Esophagus squamous epithelium (tissue), 5 donors: ENCODE measurements at places on chromosomes 2 and 18.

DNA sequence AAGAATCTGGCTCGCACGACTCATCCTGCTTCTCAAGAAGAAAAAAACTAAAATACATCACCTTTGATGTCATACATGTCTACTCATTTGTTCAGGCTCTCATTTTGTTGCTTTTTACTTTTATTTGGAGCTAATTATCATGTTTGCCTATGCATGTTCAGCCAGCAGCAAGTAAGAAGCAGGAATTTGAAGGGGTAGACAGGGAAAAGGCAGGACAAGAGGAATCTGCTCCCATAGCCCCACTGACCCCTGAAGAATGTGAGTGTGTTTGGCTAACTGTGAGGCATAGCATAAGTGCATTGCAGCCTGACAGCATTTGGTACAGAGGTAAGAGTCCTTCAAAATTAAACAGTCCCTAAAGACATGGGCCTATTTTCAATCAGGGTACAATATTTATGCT lies 72.7 kb downstream of the NYAP2 start:
- no peak for DNase-seq

- DNase-seq, result no peak
Observed at GRCh38 chr2:149789549-149789948, 202.0 kb upstream of the MMADHC start.

DNA sequence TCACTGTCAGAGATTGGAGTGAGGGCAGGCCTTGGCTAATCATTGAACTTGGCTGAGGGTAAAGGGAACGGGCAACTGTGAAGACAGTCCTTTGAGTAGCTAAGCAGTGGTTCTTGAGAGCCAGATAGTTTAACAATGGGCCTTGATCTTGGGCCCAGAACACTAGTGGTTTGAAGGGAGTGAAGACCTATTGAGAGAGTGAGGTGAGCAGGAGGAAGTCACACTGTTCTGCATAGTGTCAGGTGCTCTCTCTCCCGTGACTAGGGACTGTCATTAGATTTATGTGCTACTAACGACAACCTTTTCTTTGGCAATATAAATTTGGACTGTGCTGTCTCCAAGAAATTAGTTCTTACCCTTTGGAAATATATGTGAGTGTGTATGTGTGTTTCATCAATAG lies 44.6 kb upstream of the ALMS1 start:
- DNase-seq, result no peak

DNA sequence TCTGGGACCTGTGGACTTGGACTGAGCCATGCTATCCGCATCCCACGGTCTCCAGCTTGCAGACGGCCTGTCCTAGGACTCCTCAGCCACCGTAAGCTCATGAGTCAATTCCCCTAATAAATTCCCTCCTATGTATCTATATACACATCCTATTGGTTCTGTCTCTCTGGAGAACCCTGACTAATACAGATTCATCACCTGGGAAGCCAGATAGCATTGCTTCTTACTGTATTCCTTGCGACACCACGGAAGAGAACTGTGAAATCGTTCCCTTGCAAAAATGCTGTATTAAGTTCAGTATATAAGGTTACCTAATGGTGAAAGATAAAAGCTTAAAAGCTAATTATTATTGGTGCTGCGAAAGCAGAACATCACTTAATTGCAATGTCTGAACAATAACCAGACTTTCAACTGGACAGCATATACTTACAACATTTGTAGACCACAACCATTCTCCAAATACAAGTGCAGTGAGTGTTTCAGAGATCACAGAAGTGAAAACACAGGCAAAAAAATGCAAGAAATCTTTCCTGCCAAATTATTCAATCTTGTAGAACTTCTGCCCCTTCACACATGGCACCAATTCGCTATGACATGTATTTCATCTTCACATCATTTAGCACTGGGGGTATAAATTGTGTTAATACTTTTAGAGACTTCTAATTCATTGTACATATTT lies 352.9 kb downstream of the TXNL1 start:
- DNase-seq, result no peak

DNA sequence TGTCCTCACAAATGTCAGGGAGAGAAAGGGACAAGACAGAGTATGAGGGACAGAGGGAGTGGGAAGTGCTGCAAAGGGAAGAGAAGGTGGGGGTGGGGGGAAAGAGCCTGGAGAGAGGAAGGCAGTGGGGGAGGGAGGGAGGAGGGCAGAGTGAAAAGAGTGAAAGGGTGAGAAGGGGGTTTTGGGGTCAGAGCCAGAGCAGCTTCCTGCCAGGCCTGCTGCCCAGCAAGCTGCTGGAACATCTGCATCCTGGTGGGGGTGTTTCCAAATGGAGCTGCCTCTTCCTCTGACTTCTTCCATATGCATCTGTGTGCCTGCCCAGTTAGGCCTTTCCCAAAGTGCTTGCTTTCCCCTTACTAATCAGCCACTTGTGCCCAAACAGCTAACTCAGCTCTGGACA lies 94.3 kb upstream of the CELF4 start:
- DNase-seq, result no peak

GRCh38 chr18:5890331-5891183 lies 4.8 kb downstream of the TMEM200C start:
- DNase-seq, result no peak

DNA sequence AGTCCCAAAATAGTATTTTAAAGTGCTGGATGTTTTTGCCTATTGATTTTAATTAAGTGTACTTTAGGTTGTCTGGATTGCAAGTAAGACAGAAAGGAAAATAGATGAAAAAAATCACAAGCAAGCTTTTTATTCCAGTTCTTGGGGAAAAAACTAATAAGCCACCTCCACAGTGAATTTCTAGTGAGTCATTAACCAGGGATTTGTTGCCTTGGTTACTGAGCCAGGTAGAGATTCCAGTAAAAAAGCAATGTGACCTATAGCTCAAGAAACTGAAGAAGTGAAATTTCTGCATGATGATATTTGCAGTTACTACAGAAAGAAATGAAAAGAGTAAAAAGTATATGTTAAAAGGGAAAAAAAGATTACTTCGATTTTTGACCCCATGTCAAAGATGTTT lies 160.6 kb downstream of the METTL4 start:
- no peak for DNase-seq

DNA sequence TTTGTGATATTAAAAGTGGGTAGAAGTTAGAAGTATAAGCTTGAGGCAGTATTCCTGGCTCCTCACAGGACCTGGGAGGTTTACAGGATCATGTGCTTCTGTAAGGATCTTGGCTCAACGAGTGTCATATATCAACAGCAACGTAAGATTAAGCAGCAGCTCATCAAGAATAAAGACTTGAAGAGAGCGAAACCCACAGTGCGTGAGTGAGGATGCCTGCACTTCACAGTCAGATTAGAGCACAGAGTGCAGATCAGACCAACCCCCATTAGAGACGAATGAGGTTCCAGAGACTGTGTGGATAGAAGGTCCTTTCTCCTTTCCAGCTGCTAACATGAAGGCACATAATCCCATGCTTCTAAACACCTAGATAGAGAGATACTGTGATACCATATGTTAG lies 1656.7 kb upstream of the NXPH2 start:
- no peak for DNase-seq

GRCh38 chr2:110143982-110144381 lies 28.4 kb upstream of the MALL start:
- DNase-seq, result no peak

GRCh38 chr2:169819106-169819505 lies 5.6 kb downstream of the METTL5 start:
- no peak for DNase-seq

GRCh38 chr2:234952270-234953115 lies 676 bp downstream of the SH3BP4 start:
- no peak for DNase-seq

DNA sequence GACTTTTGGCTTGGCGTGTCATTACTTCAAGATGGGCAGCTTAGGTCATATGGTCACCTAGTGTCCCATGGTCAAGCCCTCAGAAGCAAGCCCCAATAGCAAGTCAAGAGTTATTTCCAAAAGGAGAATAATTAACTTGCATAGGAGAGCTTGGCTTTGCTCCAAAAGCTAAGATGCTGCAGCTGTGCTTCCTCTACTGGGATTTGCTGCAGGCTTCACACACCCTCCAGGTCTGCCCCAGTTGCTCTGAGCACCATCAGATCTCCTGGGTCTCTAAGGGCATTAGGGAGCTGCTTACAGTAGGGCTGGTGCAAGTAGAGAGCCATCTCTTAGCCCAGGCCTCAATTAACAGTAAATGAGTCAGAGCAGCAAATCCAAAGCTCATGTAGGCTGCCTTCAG lies 46.6 kb downstream of the THUMPD2 start:
- no peak for DNase-seq

DNA sequence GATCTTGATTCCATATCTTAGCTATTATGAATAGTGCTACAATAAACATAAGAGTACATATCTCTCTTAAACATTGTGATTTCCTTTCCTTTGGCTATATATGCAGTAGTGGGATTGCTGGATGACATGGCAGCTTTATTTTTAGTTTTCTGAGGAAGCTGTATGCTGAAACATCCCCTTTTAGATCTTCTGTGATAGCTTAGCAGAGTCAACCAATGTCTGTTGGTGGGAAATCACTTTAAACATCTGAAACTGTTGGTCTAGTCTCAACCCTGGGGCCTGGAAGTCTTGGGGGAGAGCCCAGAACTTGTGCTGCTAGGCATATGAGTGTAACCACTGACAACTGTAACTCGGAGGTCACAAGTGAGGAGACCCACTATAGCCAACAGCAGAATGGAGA lies 378.6 kb upstream of the SLC14A2 start:
- DNase-seq, result no peak

DNA sequence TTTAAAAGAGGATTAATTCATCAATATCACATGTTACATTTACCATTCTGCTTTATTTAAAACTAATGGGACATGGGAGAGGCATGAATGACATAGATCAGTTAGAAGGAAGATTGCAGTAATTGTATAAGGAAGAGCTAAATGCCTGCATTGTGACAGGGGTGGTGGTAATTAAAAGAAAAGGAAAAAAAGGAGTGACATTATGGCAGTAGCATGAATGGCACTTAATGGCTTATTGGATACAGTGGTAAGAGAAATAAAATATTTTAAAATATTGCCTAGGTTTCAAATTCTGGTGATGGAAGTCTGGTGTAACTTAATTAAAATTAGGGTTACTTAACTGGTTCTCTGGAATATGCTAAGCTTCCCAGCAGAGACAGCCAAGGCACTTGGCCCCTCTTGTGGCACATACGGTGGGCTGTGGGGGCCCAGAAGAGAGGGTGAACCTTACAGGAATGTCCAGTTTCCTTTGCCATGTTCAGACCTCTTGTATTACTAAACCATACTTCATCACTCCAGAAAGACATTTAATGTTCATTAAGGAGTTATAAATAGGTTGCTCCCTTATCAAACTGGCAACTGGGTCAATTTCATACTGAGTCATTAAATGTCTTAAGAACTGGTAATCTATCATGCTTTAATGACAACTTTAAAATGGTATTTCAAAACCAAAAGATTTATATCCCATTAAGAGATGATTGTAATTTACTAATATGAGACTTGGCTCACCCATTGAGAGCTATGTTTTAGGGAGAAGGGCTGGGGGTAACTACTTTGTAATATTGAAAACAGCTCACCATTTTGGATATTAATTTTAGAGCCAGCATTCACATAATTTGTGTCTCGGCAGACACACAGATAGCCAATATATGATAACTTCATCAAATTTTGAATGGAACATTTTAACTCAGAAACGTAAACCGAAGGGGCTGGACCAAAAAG lies 798.9 kb upstream of the PIK3C3 start:
- no peak for DNase-seq

GRCh38 chr18:61908661-61909060 lies 15.9 kb upstream of the RNF152 start:
- no peak for DNase-seq

GRCh38 chr2:24702800-24703199 lies 90.4 kb downstream of the PTRHD1 start:
- no peak for DNase-seq

- no peak for DNase-seq
Observed at GRCh38 chr2:134386310-134386709, 132.4 kb downstream of the MGAT5 start.

DNA sequence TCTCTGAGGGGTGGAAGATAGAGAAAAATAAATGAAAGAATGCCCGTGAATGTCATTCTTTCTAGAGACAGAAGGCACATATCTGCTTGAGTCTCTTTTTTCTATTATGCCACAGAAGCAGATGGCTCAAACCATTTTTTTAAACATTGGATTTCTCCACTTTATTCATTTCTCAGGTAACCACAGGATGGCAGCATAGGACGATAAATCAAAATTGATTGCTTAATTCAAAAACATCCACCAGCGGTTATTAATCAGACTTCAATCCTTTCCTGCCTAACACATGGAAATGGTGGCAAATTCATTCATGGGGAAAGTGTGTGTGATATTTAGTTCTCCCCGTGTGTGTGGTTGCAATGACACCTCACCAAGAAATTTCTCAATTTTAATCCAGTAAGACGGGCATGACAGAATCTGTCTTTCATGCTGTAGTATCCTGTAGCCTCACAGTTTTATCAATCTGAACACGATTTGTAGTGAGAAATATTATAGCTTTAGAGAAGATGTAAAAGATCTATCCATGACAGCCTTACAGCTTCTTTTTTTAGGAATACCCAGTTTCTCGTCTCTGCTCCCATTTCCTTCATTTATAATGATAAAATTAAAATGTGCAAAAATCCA lies 72.2 kb downstream of the DSC3 start:
- DNase-seq, result no peak

DNA sequence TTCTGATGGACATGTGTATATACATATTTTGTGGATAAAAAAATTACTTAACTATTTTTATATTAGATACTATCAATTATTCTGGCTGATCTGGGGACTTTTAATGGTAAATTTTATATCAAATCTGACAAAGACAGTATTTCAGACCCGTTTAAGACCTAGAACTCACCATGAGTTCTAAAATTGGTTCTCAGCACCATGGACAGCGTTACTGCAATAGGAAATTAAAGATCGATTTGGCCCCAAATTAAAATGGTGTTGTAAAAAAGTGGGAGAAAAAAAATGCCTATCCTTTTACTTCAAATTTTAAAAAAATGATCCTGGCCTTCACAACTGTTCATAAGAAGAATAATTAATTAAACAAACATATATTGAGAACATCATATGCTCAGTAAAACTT lies 919 bp upstream of the SCN2A start:
- no peak for DNase-seq

GRCh38 chr18:22344908-22345670 lies 72.6 kb downstream of the CTAGE1 start:
- DNase-seq, result no peak

- no peak for DNase-seq
Observed at GRCh38 chr2:101383016-101383541, 4.2 kb downstream of the CREG2 start.

- DNase-seq, result no peak
Observed at GRCh38 chr2:28506112-28506910, 10.5 kb downstream of the PLB1 start.

- DNase-seq, result no peak
Observed at GRCh38 chr2:163887182-163887581, 151.4 kb upstream of the FIGN start.

DNA sequence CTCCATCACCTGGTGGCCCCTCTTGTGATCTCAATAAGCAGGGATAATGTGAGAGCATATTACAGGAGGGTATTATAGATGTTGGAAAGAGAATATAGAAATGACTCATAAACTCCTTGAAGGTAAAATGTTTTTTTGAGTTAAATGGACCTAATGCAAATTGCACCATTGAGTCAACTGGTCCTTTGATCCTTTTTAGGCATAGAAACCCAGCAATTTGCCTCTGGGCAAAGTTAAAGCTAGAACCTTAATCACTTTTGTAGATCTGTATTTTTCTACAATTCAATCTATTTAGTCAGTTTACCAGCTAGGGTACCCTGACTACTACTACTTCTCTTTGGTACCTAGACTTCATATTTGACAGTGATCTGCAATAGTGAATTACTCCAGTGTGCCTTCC lies 71.8 kb upstream of the RNF152 start:
- no peak for DNase-seq
